ENCODE measurements at places on chromosomes 2 and 18. TPM values are rescaled to one million over a fixed set of nuclear protein-coding genes. Genes with fewer than 3 reads are reported as not detected.

DNA sequence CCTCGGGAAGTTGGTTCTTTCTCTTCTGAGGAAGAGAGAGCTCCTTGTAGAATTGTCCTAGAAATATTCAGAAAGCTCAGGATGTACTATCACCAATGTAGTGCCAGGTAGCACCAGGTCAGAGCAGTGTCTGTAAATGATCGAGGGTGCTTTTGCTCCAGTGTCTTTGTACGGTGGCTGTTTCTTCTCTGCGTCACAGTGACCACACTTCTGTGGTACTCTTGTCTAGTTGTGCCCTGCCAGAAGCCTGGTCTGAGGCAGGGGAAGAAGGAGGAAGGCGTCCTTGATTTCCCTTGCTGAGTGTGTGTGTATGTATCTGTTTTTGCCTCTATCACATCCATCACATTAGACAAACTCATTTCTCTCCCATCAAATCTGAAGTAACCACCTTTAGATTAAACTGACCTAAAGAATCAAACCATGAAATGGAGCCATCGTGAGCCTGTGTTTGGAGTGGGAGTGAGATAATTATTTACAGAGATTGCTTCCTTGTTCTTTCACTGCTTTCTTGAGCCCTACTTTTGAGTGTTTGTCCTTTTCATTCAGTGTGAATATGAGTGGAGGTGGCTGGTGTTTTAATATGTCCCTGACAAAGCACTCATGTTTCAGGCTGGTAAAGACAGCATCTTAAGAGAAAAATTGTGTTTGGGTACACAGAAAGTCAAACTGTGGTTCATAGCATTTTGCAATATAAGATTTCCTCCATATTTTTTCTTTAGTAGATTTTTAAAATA lies 97.2 kb downstream of the ACOXL start:
- DNase-seq: no peak

The KCNJ13 gene
- 0.73 TPM for total RNA-seq

GRCh38 chr2:151407281-151407680 lies 2.4 kb upstream of the RIF1 start:
- no peak for DNase-seq

GRCh38 chr2:213150315-213151097 lies 906 bp downstream of the IKZF2 start:
- no peak for DNase-seq

DNA sequence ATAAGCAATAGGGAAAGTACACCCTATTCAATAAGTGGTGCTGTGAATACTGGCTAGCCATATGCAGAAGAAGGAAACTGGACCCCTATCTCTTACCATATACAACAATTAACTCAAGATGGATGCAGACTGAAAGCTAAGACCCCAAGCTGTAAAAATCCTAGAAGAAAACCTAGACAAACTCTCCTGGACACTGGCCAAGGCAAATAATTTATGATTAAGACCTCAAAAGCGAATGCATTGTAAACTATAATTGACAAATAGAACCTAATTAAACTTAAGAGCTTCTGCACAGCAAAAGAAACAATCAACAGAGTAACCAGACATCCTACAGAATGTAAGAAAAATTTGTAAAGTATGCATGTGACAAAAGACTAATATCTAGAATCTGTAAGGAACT lies 41.1 kb upstream of the ASXL3 start:
- no peak for DNase-seq

The TEX44 gene
- not detected for total RNA-seq

GRCh38 chr2:229578052-229578846 lies 136.1 kb downstream of the DNER start:
- no peak for DNase-seq

The POTEE gene
- not detected for total RNA-seq

The FBXO41 gene
- 4.0 TPM for total RNA-seq

DNA sequence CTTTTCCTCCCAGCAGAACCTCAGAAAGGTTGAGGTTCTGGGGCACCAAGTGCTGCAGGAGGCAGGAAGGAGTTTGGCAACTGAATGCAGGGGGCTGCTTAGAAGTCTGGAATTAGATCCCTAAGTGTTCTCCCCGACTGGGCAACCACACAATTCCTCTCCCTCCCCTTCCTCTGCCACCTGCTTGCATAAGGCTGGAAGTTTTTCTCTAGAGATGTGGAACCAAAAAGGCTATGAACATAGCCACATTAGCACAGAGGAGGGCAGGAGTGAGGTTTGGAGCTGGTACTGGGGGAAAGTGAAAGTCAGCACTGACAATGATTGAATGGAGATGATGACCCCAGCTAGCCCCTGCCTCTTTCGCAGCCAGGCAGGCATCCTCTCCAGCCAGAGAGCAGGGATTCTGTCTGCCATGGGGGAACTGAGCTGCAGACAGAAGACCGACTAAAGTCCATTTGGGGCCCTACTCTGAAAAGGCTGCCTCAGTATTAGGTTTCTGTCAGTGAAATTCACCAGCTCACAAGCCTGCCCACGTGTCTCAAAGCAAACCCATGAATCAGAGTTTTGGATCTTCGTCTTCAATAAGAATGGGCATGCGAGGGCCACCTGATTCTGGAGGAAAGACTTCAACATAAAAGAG lies 87.9 kb upstream of the ITGA6 start:
- no peak for DNase-seq

The FIGLA gene
- total RNA-seq: not detected

- no peak for DNase-seq
Observed at GRCh38 chr2:111106706-111107105, 14.0 kb upstream of the BCL2L11 start.

GRCh38 chr2:119062179-119062578 lies 96.4 kb downstream of the C1QL2 start:
- no peak for DNase-seq
